ENCODE measurements at places on chromosomes 6 and 20.

DNA sequence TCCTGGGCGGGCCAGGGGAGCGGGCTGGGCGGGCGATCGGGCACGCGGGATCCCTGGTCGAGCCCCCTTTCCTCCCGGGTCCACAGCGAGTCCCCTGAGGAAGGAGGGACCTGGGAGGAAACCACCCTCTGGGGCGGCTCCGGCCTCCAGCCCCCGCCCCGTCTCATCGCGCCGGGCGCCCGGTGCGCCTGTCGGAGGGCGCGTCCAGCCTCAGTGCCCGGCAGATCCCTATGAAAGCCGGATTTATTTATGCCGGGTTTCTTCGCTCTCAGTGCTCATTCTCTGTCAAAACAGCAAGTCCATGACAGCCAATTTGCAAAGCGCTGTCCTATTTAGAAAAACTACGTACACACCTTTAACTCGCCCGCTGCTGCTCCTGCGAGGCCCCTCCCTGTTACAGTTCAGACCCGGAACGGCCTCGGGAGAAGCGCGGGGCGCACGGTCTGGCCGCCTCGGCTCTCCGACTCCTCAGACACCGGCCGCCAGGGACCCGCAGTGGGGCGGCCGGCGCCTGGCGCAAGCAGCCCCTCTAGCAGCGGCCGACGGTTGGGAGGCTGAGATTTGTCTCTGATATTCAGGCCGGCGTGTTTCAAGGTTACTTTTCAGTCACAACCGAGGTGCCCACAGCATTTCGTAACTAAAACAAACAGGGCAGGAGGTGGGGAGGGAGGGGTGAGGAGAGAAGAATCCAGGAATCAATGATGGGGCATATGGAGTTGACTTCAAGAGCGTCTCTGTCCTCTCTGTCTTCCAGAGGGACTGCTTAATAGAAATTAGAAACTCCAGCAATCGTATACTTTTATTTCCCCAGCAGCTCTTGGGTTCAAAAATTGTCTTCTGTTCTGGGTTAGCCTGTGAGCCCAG lies 782 bp upstream of the FOXA2 start:
- no peak for DNase-seq

- DNase-seq: no peak
Measured at GRCh38 chr20:64116541-64117431, 9.4 kb upstream of the NPBWR2 start.

GRCh38 chr6:93318121-93318520 lies 101.2 kb downstream of the EPHA7 start:
- DNase-seq: no peak

DNA sequence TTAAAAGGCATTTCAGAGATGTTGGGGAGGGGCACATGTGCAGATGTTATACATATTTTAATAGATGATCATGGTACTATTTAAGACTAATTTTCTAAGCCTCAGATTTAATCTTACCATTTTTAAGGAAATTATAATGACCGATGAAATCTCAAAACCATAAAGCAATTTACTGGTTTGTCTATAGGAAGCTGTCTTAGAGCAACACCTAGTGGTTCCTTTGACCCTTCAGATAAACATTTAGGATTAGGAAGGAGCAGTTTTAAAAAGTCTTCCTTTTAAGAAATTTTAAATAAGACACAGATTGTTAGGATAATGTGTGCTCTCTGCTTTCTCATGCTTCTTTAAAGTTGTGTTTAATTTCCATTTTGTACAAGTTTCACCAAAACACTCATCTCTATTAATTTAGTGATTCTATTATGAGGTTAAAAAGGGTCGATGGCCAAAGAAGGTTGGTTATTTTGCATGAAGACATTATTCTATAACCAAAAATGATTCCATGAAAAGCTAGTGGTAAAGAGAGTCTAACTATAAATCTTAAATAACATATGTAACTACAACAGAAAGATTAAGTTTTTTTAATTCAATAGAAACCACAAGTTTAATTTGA lies 376.4 kb downstream of the HACE1 start:
- no peak for DNase-seq

- DNase-seq: no peak
Measured at GRCh38 chr6:44833248-44833647, 445.7 kb downstream of the CDC5L start.

DNA sequence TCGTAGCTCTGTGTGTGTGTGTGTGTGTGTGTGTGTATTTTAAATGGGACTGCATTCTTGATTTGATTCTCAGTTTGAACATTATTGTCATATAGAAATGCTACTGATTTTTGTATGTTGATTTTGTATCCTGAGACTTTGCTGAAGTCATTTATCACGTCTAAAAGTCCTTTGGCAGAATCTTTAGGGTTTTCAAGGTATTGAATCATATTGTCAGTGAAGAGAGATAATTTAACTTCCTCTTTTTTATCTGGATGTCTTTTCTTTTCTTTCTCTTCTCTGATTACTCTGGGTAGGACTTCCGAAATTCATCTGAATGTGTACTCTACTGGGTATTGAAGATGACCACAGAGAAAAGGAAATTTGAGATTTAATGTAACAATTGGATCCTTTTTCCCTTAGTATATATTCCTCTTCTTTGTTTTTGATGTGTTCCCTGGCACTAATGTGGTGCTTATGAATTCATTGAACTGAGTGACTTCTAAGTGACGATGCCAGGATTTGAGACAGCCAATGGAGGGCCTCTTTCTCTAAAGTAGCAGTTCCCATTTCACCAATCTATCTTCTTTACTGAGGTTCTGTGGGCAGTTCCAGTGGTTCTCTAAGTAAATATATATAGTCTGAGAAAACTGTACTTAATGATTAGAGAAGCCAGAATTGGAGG lies 47.6 kb downstream of the TNFAIP3 start:
- DNase-seq: no peak

DNA sequence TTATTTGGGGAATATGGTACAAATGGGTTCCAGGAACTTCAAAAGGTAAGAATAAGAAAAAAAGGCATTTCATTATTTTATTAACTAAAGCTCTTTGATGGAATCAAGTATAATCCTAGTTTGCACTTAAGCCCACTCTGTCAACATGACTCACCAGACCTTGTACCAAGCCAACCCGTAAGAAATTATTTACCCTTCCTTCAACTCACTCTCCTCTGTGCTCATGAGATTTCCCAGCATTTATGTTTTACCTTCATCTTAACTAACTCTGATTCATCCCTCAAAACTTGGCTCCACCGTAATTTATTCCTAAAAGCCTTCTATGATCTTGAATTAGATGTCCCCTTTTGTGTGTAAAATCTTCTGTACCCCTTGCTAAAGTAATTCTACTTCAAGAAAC lies 308.7 kb downstream of the PKHD1 start:
- no peak for DNase-seq

DNA sequence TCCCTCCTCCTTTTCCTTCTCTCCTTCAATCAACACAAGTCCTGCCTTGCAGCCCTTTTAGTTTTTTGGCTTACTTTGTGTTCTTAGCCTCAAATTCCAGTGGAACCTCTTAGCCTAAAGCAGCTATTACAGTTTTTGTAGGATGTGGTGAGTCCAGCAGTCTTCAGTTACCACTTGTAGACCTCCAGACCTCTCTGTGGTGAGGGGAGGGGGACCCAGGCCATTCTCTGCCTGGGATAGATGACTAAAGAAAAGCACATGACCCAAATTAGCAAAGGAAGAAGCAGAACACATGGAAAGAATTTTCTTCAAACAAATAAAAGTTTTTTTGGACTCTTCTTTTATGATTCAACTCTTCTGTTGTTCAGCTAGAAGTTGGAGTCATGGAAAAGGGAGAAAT lies 246.5 kb downstream of the HAO1 start:
- no peak for DNase-seq

GRCh38 chr6:37731888-37732287 lies 34.2 kb upstream of the MDGA1 start:
- DNase-seq: no peak

DNA sequence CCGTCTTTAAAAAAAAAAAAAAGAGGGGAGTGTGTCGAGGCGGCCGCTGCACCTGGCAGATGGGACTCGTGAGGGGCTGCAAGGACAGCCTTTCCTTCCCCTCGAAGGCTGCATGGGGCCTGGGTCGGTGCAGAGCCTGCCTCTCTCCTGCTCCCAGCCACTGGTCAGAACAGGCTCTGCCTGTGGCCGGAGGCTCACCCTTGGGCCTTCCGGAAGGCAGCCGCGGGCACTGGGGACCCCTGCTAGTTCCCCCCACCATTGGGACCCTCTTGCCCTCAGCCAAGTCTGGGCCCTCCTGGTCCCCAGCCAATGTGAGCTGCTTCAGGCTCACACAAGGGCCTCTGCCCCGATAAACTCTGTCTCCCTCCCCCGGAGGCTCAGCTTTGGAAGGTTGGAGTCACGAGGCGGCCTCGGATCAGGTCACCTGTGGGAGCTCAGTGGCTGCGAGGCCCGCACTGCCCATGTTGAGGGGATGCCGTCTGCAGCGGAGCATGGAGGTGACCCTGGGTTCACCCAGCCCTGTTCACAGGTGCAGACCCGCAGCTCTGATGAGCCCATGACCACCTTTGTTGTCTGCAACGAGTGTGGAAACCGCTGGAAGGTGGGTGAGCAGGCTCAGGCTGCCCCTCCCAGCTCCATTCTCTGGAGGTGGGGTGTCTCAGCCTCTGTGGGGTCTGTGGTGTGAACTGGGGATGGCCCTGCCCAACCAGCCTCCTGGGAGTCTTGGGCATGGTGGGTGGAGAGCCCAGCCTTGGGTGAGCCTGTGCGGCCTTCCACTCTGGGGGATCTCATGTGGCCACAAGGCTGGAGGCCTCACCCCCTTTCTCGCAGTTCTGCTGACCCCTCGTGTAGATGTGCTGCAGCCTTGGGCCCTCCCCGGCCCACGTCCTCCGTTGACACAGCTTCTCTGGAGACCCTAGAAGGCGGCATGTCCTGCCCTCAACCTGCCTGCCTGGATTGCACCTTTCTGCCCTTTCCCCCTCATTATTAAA lies 7.7 kb downstream of the RGS19 start:
- no peak for DNase-seq

DNA sequence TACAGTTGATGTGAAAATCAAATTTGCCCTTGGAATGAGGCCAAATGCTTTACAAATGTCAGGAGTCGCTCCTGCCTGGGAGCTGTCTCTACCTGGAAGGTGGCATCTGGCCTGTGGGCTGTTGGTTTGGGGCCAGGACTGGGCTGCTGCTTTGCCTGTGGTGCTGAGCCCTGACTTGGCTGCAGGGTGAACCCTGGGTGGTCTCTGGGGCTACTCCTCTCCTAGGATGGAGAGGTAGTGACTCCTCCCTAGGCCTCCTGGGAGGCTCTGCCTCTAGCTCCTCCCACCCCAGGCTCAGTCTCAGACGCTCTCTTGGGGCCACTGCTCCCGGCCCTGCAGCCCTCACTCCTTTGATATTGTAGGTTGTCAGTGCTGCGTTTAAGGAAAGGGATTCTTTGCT lies 47.5 kb downstream of the EFCAB8 start:
- DNase-seq: no peak

DNA sequence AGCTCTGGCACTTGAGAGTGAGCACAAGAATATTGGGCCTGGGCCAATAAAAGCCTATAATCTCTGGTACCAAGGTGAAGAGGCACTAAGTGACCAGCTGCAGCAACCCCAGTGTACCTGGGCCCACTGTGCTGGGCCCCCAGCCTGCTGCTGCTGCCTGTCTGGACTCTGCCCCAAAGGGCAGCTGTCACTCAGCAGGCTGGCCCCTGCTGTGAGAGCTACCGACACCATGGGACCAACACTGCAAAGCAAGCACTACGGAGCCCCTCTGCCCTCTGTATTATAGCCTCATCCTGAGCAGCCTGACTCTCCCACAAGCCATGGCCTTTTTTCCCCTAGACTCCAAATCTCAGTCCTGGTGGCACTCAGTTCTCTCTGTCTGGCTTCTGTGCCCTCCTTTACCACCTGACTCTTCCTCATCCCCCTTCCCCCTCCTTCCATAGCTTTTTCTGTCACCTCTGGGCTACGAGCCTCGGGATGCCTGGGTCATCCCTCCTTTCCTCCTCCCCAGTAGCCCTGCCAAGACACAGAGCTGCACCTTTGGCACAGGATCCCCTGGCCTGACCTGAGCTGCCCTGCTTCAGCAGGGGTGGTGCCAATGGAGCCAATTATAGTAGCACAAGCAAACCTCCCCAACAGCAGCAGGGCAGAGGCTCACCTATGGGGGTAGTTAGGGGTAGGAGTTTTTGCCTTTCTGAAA lies 14.2 kb downstream of the RRP36 start:
- DNase-seq: no peak

GRCh38 chr6:133132466-133132971 lies 108.6 kb upstream of the EYA4 start:
- no peak for DNase-seq

GRCh38 chr6:89483111-89483720 lies 50.3 kb downstream of the ANKRD6 start:
- no peak for DNase-seq

- no peak for DNase-seq
Measured at GRCh38 chr6:62942000-62942399, 269.3 kb upstream of the FKBP1C start.

- peak; percentile 92 for DNase-seq
Measured at GRCh38 chr6:87731818-87732661, 30.0 kb upstream of the AKIRIN2 start.

All from EL (cell line).